ENCODE measurements at places on chromosomes 7 and 10. TPM values are rescaled to one million over a fixed set of nuclear protein-coding genes. Genes with fewer than 3 reads are reported as not detected.
A peak's percentile ranks its signal among the peaks of the same experiment; 100 is the strongest.

Gene MDH2
- total RNA-seq = 316 TPM

Gene DTX2
- 41.9 TPM for total RNA-seq

Gene CYCS
- 274 TPM for total RNA-seq

Gene SKIDA1
- total RNA-seq = 4.9 TPM

Gene TEX36
- total RNA-seq = 0.61 TPM

Gene IGFBP3
- total RNA-seq = 1.1 TPM

DNA sequence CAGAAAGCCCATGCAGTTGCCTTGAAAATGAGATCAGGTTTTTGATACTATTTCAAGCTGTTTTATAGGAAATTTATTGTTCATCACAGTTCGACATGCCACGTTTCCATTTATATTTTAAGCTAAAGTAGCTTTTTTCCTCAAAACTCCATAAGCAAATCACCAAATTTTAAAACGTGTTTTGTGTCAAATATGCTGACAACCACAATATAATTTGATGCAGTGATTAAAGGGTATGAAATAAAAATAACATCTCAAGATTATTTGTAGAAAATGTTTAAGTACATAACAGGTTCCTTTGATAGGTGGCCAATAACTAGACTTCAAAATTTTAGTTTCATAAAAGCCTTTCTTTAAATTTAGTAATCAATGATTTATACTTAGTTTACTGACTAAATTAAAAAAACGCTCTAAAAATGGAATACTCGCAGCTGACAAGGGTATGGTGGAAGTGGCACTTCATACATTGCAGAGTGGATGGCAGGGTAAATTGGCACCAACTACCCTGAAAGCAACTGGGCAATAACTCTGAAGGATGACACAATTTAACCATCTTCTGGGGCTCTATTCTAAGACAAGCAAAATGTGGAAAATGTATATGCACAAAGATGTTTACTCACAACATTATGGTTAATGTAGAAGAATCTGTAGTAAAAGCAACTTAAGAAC is 481.6 kb downstream of the TNS3 start:
- H3K4me3 ChIP-seq = peak overlapping the region; percentile 27
- H3K27me3 ChIP-seq = no peaks in the 10 kb centered on the region
- DNase-seq = no peak
- no peaks in the 10 kb centered on the region for H3K36me3 ChIP-seq
- H3K4me1 ChIP-seq = no peaks in the 10 kb centered on the region

GRCh38 chr7:50507898-50508470 is 57.2 kb downstream of the DDC start:
- no peak overlapping the region for H3K27ac ChIP-seq
- H3K4me3 ChIP-seq = no peak overlapping the region
- H3K4me1 ChIP-seq = no peaks in the 10 kb centered on the region
- no peak for DNase-seq
- H3K27me3 ChIP-seq = no peaks in the 10 kb centered on the region

GRCh38 chr10:35212856-35213255 is 86.2 kb downstream of the CREM start:
- no peaks in the 10 kb centered on the region for H3K27me3 ChIP-seq
- H3K36me3 ChIP-seq = peaks cover 12% of the 10 kb centered on the region
- H3K4me1 ChIP-seq = no peaks in the 10 kb centered on the region
- no peak overlapping the region for H3K4me3 ChIP-seq

GRCh38 chr10:110208614-110209453 is 1.4 kb downstream of the MXI1 start:
- H3K36me3 ChIP-seq = no peaks in the 10 kb centered on the region
- H3K4me3 ChIP-seq = peak overlapping the region; percentile 92
- H3K4me1 ChIP-seq = peaks cover 11% of the 10 kb centered on the region
- peak; percentile 60 for DNase-seq

GRCh38 chr10:9781666-9782065 is 1236.0 kb upstream of the CELF2 start:
- no peak for DNase-seq
- no peaks in the 10 kb centered on the region for H3K27me3 ChIP-seq
- no peaks in the 10 kb centered on the region for H3K36me3 ChIP-seq
- no peak overlapping the region for H3K4me3 ChIP-seq
- H3K4me1 ChIP-seq = no peaks in the 10 kb centered on the region

GRCh38 chr10:4136121-4136520 is 351.1 kb upstream of the KLF6 start:
- no peak overlapping the region for H3K4me3 ChIP-seq
- no peaks in the 10 kb centered on the region for H3K27me3 ChIP-seq
- peaks cover 10% of the 10 kb centered on the region for H3K4me1 ChIP-seq

DNA sequence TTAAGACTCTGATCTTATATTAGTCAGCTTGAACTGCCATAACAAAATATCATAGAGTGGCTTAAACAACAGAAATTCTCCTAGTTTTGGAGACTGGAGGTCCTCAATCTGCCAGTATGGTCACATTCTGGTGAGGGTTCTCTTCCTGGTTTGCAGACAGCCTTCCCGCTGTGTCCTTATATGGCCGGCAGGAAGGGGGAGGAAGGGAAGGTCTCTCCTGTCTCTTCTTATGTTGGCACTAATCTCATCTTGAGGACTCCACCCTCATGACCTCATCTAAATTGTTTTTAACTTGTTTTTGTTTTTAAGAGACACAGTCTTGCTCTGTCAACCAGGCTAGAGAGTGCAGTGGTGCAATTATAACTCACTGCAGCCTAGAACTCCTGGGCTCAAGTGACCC is 53.1 kb downstream of the VPS41 start:
- no peak overlapping the region for H3K27ac ChIP-seq
- no peaks in the 10 kb centered on the region for H3K27me3 ChIP-seq
- H3K36me3 ChIP-seq = no peaks in the 10 kb centered on the region
- H3K4me3 ChIP-seq = no peak overlapping the region
- no peaks in the 10 kb centered on the region for H3K4me1 ChIP-seq

DNA sequence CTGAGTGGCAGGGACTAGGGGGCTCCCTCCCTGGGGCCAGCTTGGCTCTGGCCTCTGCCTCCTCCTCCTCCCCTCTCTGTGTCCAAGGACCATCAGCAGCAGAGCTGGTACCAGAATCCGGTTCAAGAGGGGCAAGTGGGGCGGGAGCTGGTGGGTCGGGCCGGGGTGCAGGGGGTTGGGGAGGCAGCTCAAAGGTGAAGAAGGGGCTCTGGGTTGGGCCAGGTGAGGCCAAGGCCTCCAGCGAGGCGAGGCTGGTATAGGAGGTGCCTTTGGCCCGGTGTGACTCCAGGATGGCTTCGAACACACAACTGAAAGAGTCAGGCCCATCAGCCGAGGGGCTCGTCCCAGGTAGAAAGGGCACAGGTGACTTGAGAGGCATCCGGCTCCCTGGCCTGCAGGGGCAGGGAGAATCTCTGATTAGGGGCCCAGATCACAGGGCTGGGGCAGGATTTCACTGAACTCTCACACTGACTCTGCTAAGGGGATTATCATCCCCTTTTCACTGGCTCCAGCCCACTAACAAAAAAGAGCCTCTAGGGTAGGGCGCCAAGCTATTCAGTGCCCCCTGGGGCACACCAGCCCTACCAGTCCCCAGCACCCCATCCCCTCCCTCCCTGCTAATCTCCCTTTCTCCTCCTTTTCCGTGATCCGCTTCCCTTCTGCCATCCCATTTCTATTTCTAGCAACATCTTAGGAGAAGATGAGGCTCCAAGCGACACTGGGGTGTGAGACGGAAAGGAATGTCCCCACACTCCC is 4.6 kb downstream of the PSD start:
- no peaks in the 10 kb centered on the region for H3K27me3 ChIP-seq
- H3K36me3 ChIP-seq = no peaks in the 10 kb centered on the region
- no peak for DNase-seq
- peaks cover 19% of the 10 kb centered on the region for H3K4me1 ChIP-seq
- no peak overlapping the region for H3K4me3 ChIP-seq

- H3K4me1 ChIP-seq = peaks cover 2% of the 10 kb centered on the region
- H3K27me3 ChIP-seq = no peaks in the 10 kb centered on the region
- H3K27ac ChIP-seq = no peak overlapping the region
- DNase-seq = no peak
Observed at GRCh38 chr10:3418041-3418754, 245.6 kb upstream of the PITRM1 start.

DNA sequence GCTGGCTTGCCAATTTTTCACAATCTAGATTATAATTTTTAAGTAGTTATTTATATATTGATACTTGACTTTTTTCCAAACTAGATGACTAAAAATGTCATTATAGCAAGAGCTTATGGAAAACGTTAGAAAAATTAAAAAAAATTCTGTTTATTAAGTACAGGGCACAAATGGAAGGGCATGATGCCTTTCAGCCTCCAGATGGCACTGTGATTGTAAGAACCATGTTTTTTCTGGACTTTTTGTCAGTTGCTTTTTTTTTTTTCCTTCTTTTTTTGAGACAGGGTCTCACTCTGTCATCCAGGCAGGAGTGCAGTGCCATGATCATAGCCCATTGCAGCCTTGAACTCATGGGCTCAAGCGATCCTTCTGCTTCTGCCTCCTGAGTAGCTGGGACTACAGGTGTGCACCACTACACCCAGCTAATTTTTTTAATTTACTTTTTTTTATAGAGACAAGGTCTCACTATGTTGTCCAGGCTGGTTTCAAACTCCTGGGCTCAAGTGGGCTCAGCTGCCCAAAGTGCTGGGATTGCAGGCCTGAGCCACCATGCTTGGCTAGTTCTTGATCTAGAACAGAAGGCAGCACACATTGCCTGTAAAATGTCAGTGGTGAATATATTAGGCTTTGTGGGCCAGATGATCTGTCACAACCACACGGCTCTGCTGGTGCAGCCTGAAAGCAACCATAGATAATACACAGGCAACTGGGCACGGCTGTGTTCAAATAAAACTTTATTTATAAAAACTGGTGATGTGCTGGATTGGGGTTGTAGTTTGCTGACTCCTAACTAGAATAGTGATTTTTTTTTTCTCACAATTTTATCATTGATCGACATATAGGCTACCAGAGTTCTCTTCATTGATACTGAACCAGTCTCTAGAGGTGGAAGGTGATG is 27.4 kb downstream of the UCMA start:
- DNase-seq = peak; percentile 23
- no peaks in the 10 kb centered on the region for H3K27me3 ChIP-seq
- peaks cover 62% of the 10 kb centered on the region for H3K36me3 ChIP-seq
- no peaks in the 10 kb centered on the region for H3K4me1 ChIP-seq

- DNase-seq = no peak
- H3K27me3 ChIP-seq = no peaks in the 10 kb centered on the region
- H3K36me3 ChIP-seq = no peaks in the 10 kb centered on the region
- peaks cover 4% of the 10 kb centered on the region for H3K4me1 ChIP-seq
Observed at GRCh38 chr7:28478656-28479055, 66.3 kb downstream of the CREB5 start.

- H3K27me3 ChIP-seq = no peaks in the 10 kb centered on the region
- H3K4me1 ChIP-seq = no peaks in the 10 kb centered on the region
- no peak overlapping the region for H3K4me3 ChIP-seq
- no peaks in the 10 kb centered on the region for H3K36me3 ChIP-seq
- no peak overlapping the region for H3K27ac ChIP-seq
Observed at GRCh38 chr10:110556969-110557601, 10.4 kb upstream of the SMC3 start.

DNA sequence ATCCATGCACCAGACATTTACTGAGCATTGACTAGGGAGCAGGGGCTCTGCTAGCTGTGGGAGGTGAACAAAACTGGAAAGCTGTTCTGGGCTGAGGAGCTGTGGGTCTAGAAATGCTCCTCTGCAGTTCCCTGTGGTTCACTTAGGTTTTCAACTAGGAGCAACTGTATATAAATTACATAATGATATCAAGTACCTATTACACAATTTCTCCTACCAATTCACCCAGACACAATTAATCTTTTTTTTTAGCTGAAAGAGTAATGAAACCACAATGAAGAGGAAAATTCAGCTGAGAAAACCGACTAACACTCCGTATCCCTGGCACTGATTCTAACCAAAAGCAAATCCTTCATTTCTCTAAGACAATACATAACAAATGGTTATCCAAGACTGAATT is 39.4 kb downstream of the COL28A1 start:
- H3K4me3 ChIP-seq = no peak overlapping the region
- H3K4me1 ChIP-seq = peaks cover 20% of the 10 kb centered on the region
- no peak for DNase-seq
- no peaks in the 10 kb centered on the region for H3K36me3 ChIP-seq
- no peak overlapping the region for H3K27ac ChIP-seq

GRCh38 chr10:62264702-62265436 is 3.8 kb downstream of the RTKN2 start:
- H3K36me3 ChIP-seq = peaks cover 28% of the 10 kb centered on the region
- no peak overlapping the region for H3K4me3 ChIP-seq
- H3K27me3 ChIP-seq = no peaks in the 10 kb centered on the region
- no peak overlapping the region for H3K27ac ChIP-seq
- H3K4me1 ChIP-seq = peaks cover 37% of the 10 kb centered on the region

DNA sequence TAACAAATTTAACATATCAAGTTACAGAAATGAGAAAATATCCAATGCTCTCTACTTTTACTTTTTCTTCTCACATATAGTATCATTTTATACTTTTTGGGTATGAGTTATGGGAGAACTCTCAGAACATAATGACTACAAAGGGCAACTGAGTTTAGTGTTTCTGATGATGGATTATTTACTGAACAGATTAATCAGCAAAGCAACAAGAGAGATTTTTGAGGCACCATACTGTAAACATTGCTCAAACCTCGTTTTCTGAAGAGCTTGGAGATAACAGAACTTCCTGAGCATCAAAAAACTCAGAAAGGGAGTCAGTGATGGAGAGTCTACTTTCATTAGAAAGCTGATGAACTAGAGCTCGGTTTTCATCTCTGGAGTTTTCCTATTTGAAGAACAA is 84.8 kb upstream of the GSDME start:
- no peak overlapping the region for H3K27ac ChIP-seq
- H3K4me3 ChIP-seq = no peak overlapping the region
- no peak for DNase-seq
- peaks cover 4% of the 10 kb centered on the region for H3K4me1 ChIP-seq
- no peaks in the 10 kb centered on the region for H3K27me3 ChIP-seq

DNA sequence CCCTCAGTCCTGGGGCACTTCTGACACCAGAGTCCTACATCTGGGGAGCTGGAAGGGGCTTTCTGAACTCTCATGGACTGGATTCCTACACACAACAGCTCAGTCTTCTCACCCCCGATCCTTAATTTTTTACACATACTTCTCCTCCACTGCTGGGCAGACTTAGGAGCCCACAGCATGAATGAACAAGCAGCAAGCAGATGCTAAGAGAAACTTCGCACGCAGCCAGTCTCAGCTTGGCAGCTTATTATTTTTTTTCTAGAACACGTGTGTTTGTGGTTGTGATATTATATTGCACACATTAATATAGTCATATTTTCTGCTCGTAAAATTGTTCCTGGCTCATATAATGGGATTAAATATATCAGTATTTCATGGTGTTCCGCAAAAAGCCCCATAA is 50.9 kb upstream of the LOXL4 start:
- H3K36me3 ChIP-seq = no peaks in the 10 kb centered on the region
- no peak overlapping the region for H3K27ac ChIP-seq
- DNase-seq = no peak
- no peak overlapping the region for H3K4me3 ChIP-seq
- H3K27me3 ChIP-seq = no peaks in the 10 kb centered on the region

GRCh38 chr10:11304906-11305585 is 287.4 kb downstream of the CELF2 start:
- H3K27ac ChIP-seq = no peak overlapping the region
- H3K4me3 ChIP-seq = no peak overlapping the region
- peaks cover 5% of the 10 kb centered on the region for H3K27me3 ChIP-seq
- no peak for DNase-seq
- H3K4me1 ChIP-seq = no peaks in the 10 kb centered on the region
